ENCODE measurements at places on chromosomes 7 and 10.

DNA sequence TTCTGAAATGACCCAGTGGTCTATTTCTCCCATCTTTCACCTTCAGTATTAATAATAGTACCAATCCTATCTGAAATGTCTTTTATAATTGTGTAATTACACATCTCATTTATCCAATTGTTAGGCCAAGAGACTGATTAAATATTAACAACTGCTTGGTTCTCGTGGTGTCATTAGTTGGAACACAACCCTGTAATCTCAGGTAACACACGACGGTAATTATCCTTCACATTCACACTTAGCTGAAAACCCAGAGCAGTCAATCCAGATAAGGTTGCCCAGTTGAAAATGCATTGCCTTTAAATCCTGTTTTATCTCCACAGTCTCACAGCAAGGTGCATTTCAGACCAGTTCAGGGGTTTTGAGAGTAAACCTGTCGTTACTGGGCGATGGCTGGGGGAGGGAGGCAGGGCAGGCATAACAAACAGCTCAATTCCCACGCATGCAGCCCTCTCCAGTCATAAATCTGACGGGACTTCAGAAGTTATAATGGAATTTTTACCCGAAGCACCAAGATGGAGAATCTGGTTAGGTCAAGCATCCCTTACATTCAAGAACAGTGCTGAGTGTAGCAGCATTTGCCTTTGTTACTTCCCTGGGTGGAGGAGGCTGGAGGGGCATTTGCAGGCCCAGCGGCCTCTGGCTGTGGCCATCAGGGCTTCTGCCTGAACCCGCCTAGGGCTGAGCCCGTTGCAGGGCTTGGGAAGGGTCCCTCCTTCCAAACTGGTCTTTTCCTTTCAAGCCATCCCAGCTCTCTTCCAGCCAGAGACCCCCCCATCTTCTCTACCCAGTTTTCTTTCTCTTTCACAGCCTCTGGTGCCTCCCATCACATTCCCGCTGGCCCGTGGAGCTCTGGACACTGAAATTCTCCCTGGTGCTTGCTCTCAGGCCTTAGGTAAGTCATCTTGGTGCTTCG, 201.0 kb upstream of the LYZL2 start:
- no peak for DNase-seq

DNA sequence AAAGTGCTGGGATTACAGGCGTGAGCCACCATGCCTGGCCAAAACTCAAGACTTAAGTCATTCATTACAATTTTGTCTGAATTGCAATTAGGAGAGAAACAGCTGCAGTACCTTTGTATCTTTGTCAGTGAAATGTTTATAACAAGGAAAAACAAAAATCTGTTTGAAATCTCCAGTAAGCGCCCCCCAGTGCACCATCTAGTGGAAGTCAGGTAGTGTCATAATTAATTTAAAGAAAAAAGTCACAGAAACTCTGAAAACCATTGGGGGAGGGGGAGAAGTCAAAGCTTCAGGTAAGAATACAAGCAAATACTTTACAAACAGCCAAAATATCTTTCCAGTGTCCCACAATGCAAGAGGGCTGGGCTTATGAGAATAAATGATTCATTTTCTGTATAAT, 2.8 kb downstream of the MPP7 start:
- no peak for DNase-seq

DNA sequence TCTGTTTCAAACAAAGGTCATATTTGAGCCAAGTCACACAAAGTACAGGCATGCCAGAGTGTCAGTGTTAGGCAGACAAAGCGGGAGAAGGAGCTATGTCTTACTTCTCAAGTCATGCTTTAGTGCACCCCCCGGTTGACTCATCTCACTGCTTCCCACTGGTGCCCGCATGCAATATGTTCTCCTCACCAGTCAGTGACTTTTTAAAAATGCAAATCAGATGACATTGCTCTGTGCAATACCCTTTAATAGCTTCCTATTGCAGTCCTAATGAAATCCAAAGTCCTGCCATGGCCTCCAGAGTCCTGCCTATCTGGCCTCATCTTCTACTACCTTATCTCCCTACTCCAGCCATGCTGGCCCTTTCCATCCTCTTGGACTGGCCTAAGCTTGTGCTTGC, 429.1 kb downstream of the ACTR3B start:
- DNase-seq, result no peak

- no peak for DNase-seq
Observed at GRCh38 chr7:104627516-104627915, 299.1 kb downstream of the LHFPL3 start.

DNA sequence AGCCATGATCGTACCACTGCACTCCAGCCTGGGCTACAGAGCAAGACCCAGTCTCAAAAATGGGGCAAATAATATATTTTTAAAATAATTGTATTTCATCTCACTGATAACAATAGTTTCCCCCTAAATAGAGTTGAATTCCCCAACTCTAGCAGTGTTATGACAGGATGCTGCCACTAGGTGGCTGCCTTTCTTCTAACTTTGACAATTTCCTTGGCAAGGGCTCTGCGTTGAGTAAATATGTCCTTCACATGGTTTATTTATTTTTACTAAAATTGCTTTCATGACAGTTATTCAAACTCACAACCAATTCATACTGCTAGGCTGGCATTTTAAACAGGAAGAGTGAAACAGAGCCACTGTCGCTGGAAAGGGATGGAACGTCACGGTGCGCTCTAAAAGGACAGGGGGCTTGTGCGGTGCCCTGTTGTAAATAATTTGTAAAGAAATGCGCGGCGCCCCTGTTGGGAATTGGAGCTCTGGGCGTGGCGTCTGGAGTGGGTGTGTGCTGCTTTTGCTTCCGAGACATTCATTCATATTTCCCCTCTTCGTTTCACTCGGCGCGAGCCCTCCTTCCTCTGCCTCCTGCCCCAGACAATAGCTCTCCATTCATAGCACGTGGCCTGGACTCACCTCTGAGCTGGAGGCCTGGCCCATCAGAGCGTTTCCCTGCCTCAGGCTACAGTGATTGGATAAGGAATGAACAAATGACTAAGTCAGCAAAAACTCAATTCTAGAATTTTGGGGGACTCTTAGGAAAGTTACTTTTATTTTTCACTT, 20.5 kb upstream of the PITRM1 start:
- no peak for DNase-seq

DNA sequence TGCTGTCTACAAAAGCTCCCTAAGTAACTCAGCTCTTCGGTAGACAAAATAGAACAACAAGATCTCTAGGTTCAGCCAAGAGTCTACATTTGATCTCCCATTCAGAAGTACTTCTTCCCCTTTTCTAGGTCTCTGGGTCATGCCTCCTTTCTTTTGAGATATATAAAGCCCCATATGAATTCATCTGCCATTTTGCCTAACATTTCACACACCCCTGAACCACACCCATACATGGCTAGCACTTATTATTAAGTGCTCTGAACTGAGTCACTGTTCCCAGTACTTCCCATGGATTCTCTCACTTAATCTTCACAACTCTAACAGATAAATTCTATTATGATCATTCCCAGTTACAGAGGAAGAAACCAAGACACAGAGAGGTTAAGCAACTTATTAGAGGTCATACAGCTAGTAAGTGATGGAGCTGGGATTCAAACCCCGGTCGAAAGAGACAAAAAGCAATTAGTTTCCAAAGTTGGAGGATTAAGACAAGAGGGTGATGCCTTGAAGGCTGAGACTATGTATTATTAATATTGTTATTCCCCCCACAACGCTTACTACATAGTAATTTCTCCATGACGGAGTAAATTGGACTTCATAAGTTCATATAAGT, 17.3 kb downstream of the MYOF start:
- no peak for DNase-seq

DNA sequence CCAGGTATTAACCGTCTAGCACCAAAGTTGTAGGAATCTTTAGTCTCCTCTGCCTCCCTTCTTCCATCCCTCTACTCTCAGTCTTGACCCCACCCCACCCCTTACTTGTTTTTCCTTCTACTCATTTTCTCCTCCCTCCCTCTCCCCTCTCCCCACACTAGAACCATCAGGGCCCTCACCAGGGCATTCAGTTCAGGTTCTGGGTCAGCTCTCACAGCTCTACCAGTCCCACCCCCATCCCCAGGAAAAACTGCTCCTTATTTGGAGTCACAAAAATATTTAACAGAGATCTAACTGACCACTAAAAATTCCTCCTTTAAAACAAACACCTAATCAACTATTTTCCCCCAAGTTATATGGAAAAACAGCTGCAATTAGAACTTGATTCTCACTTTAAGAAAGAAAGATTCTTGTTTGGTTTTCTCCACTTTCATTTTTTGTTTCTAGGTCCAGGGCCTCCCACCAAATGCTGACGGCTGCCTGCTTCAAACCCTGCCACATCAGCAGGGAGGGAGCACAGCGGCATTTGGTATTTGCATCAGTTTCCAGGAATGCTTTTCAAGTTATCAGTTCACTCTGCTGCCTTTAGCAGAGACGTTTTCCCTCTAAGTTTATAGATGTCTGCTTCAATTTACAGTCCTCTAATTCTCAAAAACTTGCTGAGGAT, 2.8 kb upstream of the COL1A2 start:
- DNase-seq, result no peak

Data from GF-D8 (cell line).